ENCODE measurements at places on chromosomes 7 and 10.

GRCh38 chr10:30491204-30491915 is 57.4 kb downstream of the MAP3K8 start:
- no peak for DNase-seq

- DNase-seq = no peak
These were observed 6.7 kb downstream of the SKAP2 start for GRCh38 chr7:26857506-26858240.

DNA sequence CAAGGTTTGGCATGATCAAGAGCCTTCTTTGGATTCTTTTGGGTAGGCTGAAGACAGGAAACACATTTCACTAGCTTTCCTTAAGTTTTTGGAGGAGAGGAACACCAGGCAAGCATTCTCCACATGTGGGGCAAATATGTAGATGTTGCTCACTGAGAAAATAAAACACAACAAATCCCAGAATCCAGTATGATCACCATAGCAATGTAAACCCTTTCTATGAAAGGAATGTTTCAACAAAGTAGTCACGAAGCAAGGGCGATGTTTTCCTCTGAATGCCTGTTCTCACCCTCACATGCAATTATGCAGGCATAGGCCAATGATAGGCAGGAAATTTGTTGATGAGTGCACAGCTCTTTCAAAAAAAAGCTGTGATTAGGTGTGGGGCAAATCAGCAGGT is 20.5 kb upstream of the CEP41 start:
- no peak for DNase-seq

GRCh38 chr7:105990727-105991453 is 27.8 kb downstream of the CDHR3 start:
- DNase-seq = no peak

DNA sequence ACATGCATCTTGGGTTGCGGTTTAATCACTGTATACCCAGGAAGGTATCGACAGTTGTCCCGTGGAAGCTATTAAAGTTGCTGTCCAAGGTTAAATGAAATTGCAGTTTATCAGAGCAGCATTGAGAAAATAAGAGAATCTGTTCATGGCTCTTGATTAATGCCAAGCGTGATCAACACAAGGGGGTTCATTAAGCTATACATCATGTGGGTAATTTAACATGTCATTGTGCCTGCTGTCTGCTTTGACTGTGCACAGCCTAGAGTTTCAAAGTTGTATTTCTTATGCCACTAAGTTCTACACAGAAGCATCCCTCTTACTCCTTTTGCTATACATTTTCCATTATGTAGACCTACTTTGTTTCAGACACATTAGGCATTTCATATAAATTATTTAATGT is 74.8 kb upstream of the SP8 start:
- DNase-seq = no peak

All from nucleus accumbens (tissue), 56 donors.